ENCODE measurements at places on chromosomes 11 and 22.

DNA sequence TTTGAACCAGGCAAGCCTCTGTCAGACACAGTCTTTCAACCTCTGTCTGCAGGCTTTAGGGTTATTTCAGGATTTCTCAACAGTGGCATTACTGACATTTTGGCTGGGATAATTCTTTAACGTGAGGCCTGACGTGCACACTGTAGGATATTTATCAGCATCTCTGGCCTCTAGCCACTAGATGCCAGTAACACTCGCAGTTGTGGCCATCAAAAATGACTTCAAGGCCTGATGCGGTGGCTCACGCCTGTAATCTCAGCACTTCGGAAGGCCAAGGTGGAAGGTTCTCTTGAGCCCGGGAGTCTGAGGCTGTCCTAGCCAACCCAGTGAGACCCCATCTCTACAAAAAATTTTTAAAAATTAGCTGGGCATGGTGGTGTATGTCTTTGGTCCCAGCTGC lies 113.0 kb downstream of the CCDC81 start:
- no peak for DNase-seq

DNA sequence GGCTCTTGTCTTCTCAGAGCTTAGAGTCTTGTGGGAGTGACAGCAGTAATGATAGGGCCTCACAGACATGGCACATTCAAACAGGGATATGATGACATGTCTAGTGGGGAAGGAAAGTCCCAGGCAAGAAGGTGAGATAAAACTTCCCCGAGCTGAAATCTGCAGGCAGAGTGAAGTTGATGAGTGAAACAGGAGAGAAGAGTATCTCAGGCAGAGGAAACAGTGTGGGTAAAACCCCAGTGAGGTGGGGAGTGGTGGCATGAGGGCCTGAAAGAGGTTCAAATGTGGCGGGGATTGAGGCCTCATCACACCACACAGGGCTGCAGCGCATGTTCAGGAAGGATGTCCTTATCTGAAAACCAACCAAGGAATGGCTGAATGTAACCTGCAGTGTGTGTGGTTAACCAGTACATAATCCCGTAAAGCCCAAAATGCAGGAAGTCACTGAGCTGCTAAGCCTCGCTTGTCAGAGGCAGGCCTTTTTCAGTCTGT lies 153.8 kb upstream of the E2F8 start:
- DNase-seq = no peak

- no peak for DNase-seq
Observed at GRCh38 chr11:67615728-67616430, 9.1 kb downstream of the NDUFV1 start.

- DNase-seq = peak; percentile 40
Observed at GRCh38 chr11:69301455-69302401, 7.8 kb downstream of the MYEOV start.

- DNase-seq = no peak
Observed at GRCh38 chr11:118565051-118565450, 680 bp downstream of the IFT46 start.

DNA sequence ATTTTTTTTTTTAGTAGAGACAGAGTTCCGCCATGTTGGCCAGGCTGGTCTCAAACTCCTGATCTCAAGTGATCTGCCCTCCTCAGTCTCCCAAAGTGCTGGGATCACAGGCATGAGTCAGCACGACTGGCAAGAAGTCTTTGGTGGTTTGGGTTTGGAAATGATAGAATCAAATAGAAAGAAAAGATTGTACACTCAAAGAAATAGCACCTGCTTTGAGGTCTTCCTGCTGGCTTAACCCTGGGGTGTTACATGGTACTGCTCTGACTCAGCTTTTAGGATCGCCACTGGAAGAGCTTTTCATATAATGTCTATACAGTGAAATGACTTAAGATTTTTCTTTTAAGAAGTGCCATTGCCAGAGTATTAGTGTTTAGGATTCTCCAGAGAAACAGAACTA lies 50.2 kb downstream of the JAM3 start:
- no peak for DNase-seq

- DNase-seq = no peak
Observed at GRCh38 chr11:61335355-61335710, 2.3 kb downstream of the TKFC start.

DNA sequence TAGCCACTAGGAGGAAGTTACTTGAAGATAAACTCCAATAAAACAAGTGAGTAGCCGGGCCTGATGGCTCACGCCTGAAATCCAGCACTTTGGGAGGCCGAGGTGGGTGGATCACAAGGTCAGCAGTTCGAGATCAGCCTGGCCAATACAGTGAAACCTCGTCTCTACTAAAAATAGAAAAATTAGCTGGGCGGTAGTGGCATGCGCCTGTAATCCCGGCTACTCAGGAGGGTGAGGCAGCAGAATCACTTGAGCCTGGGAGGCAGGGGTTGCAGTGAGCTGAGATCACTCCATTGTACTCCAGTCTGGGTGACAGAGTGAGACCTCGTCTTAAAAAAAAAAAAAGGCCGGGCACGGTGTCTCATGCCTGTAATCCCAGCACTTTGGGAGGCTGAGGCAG lies 34.0 kb upstream of the CLPB start:
- no peak for DNase-seq

DNA sequence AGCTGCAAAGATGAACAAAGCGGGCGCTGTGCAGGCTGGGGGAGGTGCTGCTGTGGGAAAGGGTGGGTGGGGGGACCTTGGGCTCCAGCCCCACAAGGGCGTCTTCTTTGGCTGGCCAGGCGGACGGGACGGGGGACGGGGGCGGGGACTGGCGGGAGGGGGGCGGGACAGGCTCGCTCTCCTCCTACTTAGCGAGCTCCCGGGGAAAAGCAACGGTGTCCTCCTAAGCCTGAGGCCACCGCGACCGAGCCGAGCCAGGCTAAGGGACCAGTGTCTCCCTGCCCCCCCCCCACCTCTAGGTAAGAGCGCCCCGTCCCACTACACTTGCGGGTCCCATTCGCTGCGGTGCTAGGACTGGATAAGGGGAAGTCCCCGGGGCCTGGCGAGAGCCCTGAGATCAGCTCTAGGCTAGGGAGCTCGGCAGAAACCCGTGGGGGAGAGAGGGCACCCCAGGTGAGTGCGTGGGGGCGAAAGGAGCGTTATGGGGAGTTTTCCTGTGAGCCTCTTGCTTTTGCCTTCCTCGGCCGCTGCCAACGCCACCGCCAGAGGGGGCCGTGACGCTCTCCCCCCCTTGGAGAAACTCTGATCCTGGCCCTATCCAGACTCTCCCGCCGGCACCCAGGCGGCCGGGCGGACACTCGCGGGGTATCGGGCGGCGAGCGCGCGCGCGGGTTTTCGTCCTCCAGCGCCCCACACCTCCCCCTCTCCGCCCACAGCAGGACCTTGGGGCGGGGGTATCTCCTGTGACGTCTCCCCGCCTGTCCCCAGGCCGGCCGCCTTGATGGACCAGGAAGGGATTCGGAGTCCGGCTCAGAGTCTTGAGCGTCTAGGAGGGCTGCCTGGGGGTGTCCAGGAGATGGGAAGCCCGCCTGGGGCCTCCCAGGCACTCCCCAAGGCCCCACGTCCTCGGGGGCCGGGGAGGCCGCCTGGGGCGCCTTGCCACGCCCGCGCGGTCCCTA lies at the start of gene PHLDB1:
TSS of gene PHLDB1 (plus strand) at position 215 of the 959 bp plus-strand sequence. CDS start 6,222 bp downstream, outside the sequence.
- peak; percentile 37 for DNase-seq

DNA sequence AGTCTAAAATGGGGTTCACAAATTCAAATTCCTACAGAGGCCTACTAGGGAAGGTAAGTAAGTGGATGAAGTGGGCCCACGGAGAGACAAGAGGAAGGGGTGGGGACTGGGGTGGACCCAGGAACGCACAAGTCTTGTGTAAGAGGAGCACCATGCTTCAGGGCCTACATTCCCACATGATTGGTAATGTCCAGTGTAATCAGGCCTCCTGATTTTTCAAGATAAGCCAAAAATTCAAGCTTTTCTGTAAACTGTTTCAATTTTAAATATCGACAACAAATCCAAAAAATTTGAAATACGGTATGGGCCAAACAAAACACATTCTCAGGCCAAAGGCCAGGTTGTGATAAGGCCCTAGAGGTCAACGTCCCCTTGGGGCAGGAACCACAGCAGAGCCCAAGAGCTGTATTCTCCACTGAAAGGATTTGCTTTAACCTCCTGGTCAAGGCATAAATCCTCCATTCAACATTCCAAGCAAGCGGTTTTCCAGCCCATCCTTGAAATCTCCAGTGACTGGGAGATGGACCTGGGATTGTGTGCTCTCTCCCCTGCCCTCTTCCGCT lies 116.4 kb downstream of the TRIM29 start:
- no peak for DNase-seq

DNA sequence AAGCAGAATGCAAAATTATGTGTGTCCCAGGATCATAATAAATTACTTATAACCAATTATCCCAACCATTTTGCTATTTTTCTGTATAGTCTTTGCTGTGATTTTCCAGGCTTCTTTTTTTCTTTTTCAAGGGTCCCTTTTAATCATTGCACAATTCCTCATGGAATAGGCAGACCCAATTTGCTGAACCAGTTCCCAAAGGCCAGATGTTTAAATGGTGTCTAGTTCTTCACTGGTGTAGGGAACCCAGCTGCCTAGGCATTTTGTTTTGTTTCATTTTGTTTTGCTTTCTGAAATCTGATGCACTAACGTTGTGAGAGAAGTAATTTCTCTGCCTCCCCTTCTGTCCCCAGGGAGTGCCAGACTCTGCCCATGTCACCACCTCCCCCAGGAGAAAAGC lies 60.4 kb downstream of the CHST1 start:
- DNase-seq = no peak

- no peak for DNase-seq
Observed at GRCh38 chr11:128036556-128037093, 550.7 kb downstream of the ETS1 start.

All from stimulated activated naive CD4-positive, alpha-beta T cell treated with Interleukin-2 at 50 U/mL for 16 hours (primary cell).